ENCODE measurements at places on chromosomes 12 and 14. TPM values are rescaled to one million over a fixed set of nuclear protein-coding genes. Genes with fewer than 3 reads are reported as not detected.

GRCh38 chr12:26273811-26274210 lies 78.4 kb downstream of the SSPN start:
- no peak for DNase-seq

DNA sequence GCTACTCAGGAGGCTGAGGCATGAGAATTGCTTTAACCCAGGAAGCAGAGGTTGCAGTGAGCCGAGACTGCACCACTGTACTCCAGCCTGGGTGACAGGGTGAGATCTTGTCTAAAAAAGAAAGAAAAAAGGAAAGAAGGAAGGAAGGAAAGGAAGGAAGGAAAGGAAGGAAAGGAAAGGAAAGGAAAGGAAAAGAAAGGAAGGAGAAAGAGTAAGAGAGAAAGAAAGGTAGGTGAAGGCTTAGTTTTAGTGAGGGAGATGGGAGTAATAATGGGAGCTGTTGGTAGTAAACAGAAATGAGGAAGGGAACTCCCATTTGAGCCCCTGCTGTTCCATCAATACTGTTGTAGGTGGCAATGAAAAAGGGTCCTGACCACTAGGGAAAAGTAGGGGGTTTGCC lies 28.8 kb downstream of the SLC24A4 start:
- no peak for DNase-seq

DNA sequence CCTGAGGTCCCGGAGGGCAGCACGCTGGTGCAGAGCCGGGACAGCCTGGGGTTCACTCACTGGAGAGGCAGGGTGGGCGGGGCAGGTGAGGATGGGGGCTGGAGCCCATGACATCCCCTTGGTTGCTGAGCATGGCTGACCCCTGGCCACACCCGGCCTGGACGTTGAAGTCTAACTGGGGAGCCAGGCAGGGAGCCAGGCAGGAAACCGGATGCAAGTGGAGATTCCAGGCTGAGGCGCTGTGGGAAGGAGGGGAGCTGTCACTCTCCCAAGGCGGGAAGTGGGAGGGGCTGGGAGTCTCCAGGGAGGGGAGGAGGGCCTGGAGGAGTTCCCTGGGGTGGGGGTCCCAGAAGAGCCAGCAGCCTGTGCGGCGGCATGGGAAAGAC lies 7.7 kb upstream of the INF2 start:
- DNase-seq = peak; percentile 30

DNA sequence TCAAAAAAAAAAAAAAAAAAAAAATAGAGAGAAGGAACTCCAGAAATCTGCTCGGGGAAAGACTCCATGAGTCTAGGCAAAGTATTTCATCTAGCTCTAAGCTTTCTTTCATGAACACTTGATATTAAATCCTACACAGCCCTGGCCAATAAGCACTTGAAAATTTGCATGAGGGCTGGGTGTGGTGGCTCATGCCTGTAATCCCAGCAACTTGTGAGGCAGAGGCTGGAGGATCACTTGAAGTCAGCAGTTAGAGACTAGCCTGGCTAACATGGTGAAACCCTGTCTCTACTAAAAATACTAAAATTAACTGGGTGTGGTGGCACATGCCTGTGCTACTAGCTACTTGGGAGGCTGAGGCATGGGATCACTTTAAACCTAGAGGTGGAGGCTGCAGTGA lies 13.1 kb upstream of the METAP2 start:
- DNase-seq = no peak

Gene RNASE11
- not detected for total RNA-seq

DNA sequence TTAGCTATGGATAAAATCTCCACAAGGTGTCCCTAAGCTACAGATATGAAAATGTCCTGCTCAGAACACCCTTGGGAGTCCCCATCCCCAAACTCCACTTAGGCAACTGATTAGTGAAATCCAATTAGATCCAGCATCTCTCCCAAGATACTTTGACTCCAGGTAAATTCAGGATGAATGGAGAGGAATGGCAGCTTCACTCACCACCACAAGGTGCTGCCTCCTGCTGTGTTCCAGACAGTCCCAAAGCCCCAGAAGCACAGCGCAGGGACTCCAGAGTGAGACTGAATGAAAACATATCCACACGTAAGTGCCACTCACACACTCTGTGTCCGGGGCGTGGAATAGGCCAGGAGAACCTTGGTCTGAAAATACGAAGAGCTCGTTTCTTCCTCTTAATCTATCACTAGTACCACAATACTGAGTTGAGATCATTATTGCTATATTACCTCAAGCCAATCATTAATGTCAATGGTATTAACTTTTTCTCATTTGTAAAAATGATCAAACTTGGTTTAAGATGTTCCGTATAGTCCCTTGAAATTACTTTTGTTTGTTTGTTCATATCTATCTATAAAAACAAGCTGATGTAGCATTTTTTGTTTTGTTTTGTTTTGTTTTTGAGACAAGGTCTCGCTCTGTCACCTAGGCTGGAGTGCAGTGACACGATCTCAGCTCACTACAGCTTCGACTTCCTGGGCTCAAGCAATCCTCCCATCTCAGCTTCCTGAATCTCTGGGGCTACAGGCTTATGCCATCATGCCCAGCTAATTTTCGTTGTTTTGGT lies 70.0 kb upstream of the BICD1 start:
- no peak for DNase-seq

DNA sequence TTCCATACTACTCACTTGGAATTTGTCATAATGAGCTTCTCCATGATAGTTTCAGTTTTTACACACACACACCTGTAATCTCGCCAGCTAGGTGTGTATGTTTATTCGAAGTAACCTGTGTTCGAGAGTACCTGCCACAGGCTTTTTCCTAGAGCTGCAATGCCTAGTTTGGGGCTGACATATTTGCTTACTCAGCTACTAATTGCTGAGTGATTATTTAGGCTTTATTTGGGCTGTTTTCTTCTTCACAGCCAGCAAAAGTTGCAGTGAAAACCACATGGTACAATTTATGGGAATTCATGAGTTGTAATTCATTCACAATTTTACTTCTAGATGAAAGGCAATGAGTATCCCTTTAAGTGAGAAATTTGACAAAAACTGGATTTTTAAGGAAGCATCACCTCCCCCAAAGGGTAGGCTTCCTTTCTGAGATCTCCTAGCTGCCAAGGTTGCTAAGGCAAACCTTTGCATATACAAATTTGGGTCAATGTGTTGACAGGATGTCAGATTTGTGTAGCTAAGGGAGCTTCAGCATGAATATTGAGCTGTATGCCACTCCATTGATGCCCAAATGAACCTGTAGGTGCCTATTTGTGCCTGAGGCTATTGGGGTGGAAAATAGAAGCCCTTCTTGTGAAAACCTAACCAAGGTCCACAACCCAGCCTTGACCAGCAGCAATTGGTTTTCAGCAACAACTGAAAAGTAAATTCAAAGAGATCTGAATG lies 108.7 kb upstream of the OTX2 start:
- DNase-seq = no peak

Gene CIROP
- total RNA-seq = not detected

GRCh38 chr12:109844983-109845823 lies 12.0 kb upstream of the TRPV4 start:
- peak; percentile 94 for DNase-seq

- DNase-seq = no peak
These were observed 39.5 kb downstream of the GPR65 start for GRCh38 chr14:88044444-88044758.

DNA sequence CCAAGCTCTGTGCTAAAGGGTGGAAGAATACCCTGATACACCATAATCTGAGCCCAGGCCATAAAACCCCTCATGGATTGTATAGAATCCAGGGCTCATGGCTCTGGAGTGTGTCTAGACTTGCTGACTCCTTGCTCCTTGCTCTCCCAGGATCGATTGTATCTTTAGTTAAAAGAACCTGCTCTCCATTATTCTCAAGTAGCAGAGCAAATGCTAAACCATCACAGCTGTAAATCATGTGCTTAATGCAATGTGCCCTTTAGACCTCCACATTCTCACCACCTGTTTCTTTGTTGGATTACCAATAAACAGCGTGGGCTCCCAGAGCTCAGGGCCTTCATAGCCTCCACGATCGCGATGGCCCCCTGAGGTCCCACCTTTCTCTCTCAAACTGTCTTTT lies 411.6 kb upstream of the FBXO33 start:
- DNase-seq = no peak

Gene MMP19
- total RNA-seq = 6.4 TPM

Gene NEDD8
- 66.4 TPM for total RNA-seq

DNA sequence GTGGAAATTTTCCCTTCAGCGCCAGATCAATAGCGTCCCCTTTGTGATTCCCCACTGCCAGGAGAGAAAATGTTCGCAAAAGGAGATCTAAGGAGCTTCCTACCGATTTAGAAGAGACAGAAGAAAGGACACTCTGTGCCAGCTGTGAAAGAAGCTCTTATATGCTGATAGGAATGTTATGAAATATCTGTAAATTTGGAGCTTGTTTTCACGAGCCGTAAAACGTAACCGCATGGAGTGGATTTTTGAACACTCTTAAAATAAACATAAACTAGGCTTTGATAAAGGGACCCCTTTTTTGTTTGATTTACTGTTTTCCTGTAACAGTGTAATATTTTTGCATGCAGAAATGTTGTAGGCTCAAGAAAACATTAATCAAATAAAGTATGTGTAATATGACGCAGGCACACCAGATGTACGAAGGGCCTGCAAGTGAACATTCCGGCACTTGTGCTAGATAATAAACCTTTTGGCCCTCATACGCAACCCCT lies 346.8 kb downstream of the ETNK1 start:
- DNase-seq = no peak

GRCh38 chr14:58987591-58987990 lies 200.9 kb upstream of the DAAM1 start:
- no peak for DNase-seq

Gene FOXA1
- total RNA-seq = 18.5 TPM

DNA sequence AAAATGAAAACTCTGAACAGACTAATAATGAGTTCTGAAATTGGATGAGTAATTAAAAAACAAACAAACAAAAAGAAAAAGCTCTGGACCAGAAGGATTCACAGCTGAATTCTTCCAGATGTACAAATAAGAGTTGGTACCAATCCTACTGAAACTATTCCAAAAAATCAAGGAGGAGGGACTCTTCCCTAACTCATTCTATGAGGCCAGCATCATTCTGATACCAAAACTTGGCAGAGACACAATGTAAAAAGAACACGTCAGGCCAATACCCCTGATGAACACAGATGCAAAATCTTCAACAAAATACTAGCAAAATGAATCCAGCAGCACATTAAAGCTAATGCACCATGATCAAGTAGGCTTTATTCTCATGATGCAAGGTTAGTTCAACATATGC lies 183.9 kb upstream of the CNOT2 start:
- no peak for DNase-seq

GRCh38 chr12:88375306-88376305 lies 204.7 kb downstream of the KITLG start:
- DNase-seq = no peak

Gene CEBPE
- not detected for total RNA-seq

GRCh38 chr14:81341370-81341769 lies 58.8 kb downstream of the STON2 start:
- DNase-seq = no peak

DNA sequence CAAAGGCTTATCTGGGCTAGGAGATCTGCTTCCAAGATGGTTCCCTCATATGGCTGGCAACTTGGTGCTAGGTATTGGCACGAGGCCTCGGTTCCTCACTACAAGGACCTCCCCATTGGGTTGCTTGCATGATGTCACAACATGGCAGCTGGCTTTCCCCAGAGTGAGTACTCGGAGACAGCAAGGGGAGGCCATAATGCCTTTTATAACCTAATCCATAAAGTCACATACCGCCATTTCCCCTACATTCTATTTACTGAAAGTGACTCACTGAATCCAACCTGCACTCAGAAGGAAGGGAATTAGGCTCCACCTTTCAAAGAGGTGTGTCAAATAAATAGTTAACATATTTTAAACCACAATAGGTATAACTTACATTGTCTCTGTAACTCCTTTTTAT lies 130.9 kb downstream of the SAMD4A start:
- DNase-seq = no peak

GRCh38 chr12:116319898-116320621 lies 42.6 kb upstream of the MED13L start:
- DNase-seq = no peak

Gene BORCS5
- 11.7 TPM for total RNA-seq

- no peak for DNase-seq
These were observed 15.1 kb downstream of the SUDS3 start for GRCh38 chr12:118391424-118391823.

DNA sequence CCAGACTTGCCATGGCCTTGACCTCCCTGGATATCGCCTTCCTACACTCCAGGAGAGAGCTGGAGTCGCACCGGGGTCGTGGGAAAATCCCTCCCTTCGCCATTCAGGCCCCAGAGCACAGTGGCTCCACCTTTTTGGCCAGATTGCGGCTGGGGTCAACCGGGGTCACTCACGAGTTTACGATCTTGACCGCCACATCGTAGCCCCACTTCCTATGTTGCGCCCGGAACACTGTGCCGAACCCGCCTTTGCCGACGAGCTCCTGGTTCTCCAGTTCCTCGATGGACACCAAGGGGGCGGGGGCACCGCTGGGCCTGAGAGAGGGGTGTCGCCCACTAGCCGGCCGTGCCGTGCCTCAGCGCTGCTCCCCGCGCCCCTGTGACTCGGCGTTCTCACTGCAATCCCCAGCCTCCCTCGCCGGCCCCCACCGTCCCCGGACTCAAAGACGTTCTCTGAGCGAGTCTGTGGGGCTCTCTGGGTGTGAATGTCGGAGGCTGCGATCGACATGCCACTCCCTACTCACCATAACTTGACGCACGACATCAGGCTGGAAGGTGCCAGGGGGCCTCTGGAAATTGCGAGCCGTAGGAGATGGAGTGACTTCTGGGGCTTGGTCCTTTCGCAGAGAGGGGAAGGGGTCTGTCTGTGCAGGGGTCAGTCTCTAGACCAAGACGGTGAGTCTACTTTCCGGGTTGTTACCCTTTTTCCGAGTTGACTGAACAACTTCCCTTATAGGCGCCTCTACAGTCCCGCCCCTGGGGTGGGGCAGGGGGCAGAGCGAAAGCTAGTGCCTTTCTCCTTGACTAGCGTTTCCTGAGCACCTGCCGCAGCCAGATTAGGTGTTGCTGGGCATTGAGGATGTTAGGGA lies at the start of gene RIPK3:
Gene RIPK3 (minus strand): TSS at position 708 of the 868 bp plus-strand sequence. CDS start 165 bp downstream, at position 543.
- peak; percentile 84 for DNase-seq

GRCh38 chr12:124456652-124457152 lies 110.7 kb downstream of the NCOR2 start:
- peak; percentile 85 for DNase-seq

- DNase-seq = no peak
These were observed 39.2 kb downstream of the IGF1 start for GRCh38 chr12:102441077-102441596.

DNA sequence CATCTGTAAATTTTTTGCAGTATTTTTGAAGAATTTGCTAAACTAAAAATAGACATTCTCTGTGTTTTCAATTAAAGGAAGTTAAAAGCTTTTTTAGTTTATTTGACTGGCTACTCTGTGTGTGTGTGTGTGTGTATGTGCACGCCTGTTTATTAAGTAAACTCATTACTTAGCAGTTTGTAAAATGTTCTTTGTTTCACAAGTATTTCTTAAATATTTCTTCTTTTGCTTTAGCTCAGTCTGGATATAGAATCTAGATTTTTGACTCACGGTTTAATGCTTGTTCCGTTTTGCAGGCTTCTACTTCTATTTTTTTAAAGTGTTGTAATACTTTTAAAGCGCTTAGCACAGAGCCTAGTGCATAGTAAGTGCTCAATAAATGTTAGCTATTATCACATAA lies 46.5 kb upstream of the KCNMB4 start:
- no peak for DNase-seq
